ENCODE measurements at places on chromosomes 16 and 17.

DNA sequence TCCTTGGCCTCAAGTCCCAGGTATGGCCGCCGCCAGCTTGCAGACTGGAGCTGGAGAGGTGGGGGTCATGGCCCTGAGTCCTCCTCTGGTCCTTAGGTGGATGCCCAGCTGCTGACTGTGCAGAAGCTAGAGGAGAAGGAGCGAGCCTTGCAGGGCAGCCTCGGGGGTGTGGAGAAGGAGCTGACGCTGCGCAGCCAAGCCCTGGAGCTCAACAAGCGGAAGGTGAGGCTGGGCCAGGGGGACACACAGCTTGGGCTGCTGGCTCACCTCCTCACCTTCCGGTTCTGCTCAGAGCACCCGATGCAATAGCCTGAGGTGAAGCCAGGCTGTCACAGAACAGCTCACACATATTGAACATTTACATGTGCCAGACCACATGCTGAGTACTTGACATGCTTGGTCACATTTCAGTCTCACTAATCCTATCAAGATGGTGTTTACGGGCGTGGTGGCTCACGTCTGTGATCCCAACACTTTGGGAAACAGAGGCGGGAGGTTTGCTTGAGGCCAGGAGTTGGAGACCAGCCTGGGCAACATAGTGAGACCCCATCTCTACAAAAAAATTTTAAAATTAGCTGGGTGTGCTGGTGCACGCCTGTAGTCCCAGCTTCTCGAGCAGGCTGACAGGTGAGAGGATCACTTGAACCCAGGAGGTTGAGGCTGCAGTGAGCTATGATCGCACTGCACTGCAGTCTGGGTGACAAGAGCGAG, 7.4 kb downstream of the RNF40 start:
- no peak for DNase-seq

- DNase-seq: peak; percentile 8
Measured at GRCh38 chr16:47492428-47493377, 31.6 kb downstream of the PHKB start.

GRCh38 chr17:8087075-8087951, at the start of gene ALOX12B:
ALOX12B (minus strand) TSS chr17:8087716; CDS start chr17:8087442, 274 bp downstream.
- DNase-seq: no peak

DNA sequence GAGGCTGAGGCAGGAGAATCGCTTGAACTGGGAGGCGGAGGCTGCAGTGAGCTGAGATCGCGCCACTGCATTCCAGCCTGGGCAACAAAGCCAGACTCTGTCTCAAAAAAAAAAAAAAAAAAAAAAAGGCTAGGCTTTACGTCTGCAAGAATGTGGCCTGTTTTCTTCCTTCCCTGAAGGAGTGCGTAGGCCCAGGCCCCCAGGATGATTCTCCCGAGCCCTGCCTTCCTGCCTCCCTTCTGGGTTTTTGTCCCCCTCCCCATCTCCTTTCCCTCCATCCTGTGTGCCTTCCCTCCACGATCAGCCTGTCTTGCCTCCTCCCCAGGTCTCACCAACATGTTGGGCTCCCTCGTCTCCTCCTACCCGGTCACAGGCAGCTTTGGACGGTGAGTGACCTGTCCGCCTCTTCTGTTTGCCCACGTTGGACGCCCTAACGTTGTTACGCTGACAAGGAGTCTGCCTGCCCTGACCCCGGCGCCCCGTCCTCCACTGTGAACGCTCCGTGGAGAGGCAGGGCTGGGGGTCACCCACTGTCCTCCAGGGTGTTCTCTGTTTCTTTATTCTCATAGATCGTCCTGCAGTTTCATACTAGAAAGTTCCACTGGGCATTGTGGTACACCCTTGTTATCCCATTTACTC, 15.7 kb upstream of the RNF213 start:
- DNase-seq: no peak

- DNase-seq: no peak
Measured at GRCh38 chr17:68379692-68380677, 77.3 kb downstream of the WIPI1 start.

DNA sequence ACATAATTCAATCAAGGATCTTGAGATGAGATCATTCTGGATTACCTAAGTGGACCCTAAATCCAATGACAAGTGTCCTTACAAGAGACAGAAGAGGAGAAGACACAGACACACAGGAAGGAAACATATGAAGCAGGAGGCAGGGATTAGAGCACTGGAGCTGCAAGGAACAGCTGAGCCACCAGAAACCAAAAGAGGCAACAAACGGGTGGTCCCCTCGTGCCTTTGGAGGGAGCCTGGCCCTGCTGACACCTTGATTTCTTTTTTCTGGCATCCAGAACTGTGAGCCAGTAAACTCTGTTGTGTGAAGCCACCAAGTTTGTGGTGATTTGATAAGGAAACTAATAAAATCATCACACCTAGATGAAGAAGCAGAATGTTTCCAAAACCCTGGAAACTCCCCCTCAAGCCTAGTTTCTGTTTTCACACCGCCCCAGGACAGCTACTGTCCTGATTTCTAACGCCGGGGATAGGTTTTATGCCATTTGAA, 115.2 kb downstream of the PITPNC1 start:
- DNase-seq: no peak

- DNase-seq: no peak
Measured at GRCh38 chr16:715477-716199, 720 bp downstream of the METRN start.

DNA sequence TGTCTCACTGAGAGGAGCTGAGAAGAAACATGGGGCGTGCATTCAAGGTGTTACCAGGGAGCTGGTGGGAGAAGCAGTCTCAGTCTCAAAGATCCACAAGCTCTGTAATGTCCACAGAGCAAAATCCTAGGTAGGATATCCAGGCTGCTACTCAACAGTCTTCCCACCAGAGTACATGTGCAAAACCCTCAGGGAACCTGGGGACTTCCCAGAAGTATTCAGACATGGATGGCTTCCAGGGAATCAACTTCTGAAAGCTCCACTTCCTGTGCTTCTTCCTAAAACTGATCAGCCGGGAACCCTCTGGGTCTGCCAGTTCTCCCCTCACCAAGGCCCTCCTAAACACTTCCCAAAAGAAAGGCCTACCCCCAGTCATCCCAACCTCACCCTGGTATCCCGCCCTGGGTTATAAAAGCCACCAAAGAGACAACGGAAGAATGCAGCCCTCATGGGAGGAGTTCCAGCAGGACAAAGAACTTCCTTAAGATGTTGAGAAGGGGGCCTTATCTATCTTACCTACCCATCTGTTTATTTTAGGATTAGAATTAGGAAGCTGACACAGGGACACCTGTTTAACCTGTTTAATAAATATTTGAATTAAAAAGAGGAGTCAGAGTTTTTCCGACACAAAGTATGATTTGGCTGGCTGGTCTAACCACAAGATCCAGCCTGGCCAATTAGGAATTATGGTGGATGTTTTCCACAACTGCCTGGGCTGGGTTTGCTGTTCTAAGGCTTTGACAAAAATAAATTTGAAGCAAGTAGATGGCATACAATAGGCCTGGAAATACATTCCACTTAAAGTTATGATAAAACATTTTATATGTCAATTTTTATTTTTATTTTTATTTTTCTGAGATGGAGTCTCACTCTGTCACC, 37.0 kb downstream of the CUEDC1 start:
- DNase-seq: no peak

GRCh38 chr16:29112755-29113347, 128.0 kb downstream of the LAT start:
- DNase-seq: no peak

DNA sequence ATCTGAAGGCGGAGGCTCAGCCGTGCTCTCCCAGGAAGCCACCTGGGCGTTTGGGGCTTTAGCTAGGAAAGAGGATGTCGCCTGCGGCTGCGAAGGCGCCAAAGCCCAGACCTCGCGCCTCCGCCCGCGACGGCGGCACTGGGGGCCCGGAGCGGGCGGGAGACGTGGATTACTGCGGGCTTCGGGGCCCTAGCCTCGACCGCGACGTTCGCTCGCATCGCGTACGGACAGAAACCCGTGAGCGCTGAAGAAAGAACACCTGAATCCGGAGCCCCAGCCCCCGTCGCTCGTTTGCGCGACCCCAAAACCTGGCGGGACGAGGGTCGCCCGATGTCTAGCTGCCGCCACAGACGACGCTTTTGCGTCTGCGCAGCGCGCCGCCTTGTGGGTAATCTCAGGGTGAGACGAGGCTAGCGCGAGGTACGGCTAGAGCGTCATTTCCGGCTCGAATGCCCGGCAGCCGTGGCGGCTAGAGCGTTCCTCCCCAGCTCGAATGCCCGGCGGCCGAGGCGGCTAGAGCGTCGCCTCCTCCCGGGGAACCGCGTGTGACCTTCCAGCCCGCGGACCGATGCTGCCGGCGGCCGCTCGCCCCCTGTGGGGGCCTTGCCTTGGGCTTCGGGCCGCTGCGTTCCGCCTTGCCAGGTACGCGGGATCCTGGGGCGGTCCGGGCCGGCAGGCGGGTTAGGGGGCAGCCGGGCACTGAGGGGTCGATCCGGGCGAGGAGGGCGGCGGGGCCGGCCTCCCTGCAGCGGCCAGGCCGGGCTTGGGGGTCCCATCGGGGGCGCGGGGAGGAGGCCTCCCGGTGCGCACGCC, at the start of gene MRPL12:
Gene MRPL12, plus strand, starts transcription at position 434 of the 813 bp plus-strand sequence. Its CDS starts 135 bp downstream, at position 569.
- peak; percentile 90 for DNase-seq

GRCh38 chr16:54145881-54146280, 140.7 kb downstream of the IRX3 start:
- no peak for DNase-seq

- DNase-seq: no peak
Measured at GRCh38 chr17:49779156-49779738, 9.2 kb upstream of the KAT7 start.

- DNase-seq: no peak
Measured at GRCh38 chr17:17810895-17811248, 25.9 kb downstream of the SREBF1 start.

DNA sequence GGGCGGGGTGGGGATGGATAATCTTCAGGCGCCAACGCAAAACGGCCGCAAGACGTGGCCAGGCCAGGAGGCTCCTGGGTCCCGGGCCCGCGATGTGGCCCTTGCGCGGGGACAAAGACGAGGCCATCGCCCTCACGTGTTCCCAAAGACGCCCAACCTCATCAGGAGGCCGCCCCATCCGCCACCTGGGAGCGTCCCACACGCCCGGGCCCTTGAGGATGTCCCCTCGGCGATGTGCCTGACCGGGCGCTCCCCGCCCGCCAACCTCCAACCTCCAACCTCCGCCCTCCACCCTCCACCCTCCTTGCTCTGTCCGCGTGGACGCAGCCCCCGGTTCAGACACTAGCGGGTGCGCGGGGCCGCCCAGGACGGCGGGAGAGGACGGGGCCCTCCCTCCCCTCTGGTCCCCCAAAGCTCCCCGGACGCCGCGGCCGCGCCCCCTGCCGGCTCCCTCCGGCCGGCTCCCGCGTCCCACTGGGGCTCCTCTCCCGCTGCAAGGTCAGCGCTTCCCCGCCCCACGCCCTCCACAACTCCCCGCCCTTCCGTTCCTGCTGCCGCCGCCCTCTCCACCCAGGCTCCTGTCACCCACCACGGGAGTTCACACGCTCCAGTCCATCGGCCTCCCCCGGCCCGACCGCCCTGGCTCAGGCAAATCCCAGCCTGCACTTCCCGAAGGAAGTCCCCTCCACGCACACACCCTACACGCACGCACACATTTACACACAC, 250.8 kb upstream of the RPL38 start:
- peak; percentile 15 for DNase-seq

DNA sequence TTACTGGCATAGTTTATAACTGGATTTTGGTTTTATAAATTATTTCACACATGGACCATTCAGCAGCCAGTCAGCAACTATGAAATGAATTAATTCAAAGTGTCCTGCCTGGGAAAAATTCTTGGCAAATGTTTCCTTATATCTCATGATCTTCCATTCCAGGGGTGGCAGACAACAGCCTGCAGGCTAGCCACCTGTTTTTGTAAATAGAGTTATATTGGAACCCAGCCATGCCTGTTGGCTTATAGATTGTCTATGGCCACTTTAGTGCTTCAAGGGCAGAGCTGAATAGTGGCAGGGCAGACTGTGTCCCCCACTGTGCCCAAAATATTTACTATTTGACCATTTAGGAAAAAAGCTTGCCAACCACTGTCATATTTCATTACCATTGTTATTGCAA, 613.7 kb downstream of the TMEM114 start:
- DNase-seq: no peak

DNA sequence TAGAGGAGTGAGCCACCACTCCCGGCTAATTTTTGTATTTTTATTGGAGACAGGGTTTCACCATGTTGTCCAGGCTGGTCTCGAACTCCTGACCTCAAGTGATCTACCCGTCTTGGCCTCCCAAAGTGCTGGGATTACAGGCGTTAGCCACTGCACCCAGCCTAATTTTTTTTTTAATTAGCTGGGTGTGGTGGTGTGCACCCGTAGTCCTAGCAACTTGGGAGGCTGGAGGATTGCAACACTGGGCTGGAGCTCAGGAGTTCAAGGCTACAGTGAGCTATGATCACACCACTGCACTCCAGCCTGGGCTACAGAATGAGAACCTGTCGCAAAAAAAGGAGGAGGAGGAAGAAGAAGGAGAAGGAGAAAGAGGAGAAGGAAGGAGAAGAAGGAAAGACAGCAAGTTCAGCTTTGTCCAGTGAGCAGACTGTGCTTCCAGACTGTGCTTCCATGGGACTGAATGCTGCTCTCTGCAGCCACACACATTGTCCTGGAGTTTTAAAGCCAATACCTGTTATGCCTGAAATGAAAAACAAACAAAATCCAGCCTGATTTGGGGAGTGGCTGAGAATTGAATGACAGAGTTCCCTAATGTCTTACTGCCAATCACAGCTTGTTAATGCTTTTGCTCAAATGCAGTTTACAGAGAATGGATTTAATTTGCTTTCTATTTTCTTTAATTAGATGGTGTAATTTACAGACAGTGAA, 2.8 kb upstream of the TNFRSF13B start:
- DNase-seq: no peak

GRCh38 chr17:72004611-72005331, 116.0 kb upstream of the SOX9 start:
- DNase-seq: no peak

- DNase-seq: no peak
Measured at GRCh38 chr17:30360086-30360808, 18.5 kb upstream of the CPD start.

GRCh38 chr17:28538296-28538895, 14.0 kb downstream of the UNC119 start:
- no peak for DNase-seq

GRCh38 chr17:21249086-21249795, 4.0 kb downstream of the NATD1 start:
- DNase-seq: no peak

- DNase-seq: peak; percentile 86
Measured at GRCh38 chr16:68538880-68539701, at the start of gene ZFP90. ZFP90 (plus strand) TSS chr16:68539291; CDS start chr16:68539793, 502 bp downstream.

- no peak for DNase-seq
Measured at GRCh38 chr17:76414334-76415295, 30.2 kb downstream of the SPHK1 start.

- DNase-seq: peak; percentile 33
Measured at GRCh38 chr16:31331141-31331764, 23.7 kb upstream of the ITGAX start.
